Breast epithelium (tissue), 4 donors: ENCODE measurements at places on chromosomes 16 and 17. TPM values are rescaled to one million over a fixed set of nuclear protein-coding genes. Genes with fewer than 3 reads are reported as not detected.
A peak's percentile ranks its signal among the peaks of the same experiment; 100 is the strongest.

DRC3 gene
- 0.96 TPM for total RNA-seq

DNA sequence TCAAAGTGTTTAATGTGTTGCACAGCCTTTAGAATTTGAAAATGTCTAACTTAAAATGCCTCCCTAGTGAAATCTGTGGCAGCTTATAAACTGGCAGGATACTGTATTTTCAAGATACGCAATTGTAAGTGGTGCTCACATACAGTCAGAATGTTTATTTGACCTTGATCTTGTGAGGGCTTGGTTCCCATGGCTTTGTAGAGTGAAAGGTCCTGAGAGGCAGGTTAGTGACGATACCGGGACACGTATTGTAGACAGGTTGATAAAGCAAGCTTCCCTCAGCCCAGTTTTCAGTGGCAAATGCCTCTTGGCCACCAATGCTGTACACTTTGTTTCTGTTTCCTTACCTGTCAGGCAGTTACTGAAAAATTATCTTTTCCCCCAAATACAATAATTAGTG is 426.6 kb downstream of the MAF start:
- no peak overlapping the region for H3K4me3 ChIP-seq
- no peaks in the 10 kb centered on the region for H3K36me3 ChIP-seq
- DNase-seq, result no peak
- H3K27ac ChIP-seq, result no peak overlapping the region
- H3K4me1 ChIP-seq, result no peaks in the 10 kb centered on the region

- no peak overlapping the region for H3K27ac ChIP-seq
- no peak overlapping the region for H3K4me3 ChIP-seq
- no peaks in the 10 kb centered on the region for H3K36me3 ChIP-seq
- H3K4me1 ChIP-seq, result no peaks in the 10 kb centered on the region
- H3K27me3 ChIP-seq, result peaks cover 9% of the 10 kb centered on the region
- no peak for DNase-seq
Observed at GRCh38 chr16:87012954-87013938, 303.9 kb downstream of the C16orf95 start.

SLFN12 gene
- total RNA-seq, result 11.5 TPM

DNA sequence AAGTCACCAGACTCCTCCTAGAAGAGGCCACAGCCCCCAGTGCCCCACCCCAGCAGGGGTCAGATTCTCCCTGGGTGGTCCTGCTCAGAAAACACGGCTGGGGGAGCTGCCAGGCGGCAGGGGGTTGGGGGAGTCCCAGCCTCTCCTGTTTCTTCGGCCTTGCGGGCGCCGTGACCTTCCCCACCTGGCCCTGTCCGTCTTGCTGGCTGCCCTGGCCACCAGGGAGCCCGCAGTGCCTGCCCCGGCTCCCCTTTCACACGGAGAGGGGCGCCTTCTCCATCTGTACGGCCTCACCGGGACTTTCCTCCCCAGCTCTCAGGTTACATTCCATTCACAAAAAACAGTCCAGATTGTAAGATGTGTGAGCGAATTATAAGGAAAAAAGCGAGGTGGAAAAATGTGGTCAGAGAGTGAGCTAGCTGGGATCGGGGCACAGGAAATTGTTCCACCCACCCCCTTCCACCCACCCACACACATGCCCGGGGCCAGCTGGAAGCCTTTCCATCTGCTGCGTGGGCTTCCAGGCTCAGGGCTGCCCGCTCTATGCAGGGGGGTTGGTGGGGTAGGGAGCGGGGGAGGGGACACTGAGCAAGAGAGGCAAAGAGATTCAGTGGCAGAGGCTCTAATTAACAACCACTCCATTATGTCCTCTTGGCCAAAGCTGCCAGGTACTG is 14.6 kb upstream of the CIBAR2 start:
- peak; percentile 68 for DNase-seq
- H3K27me3 ChIP-seq, result no peaks in the 10 kb centered on the region
- H3K27ac ChIP-seq, result peak overlapping the region; percentile 79
- no peak overlapping the region for H3K4me3 ChIP-seq

IRX5 gene
- total RNA-seq, result 10.9 TPM

GDPD3 gene
- 2.0 TPM for total RNA-seq
